Stimulated activated CD8-positive, alpha-beta memory T cell treated with anti-CD3 and anti-CD28 coated beads, Interleukin-4, amount 100 ng/mL, for 4 hours (primary cell): ENCODE measurements at places on chromosomes 7 and 10.

- no peak for DNase-seq
These were observed 66.9 kb downstream of the CFAP46 start for GRCh38 chr10:132875435-132875834.

DNA sequence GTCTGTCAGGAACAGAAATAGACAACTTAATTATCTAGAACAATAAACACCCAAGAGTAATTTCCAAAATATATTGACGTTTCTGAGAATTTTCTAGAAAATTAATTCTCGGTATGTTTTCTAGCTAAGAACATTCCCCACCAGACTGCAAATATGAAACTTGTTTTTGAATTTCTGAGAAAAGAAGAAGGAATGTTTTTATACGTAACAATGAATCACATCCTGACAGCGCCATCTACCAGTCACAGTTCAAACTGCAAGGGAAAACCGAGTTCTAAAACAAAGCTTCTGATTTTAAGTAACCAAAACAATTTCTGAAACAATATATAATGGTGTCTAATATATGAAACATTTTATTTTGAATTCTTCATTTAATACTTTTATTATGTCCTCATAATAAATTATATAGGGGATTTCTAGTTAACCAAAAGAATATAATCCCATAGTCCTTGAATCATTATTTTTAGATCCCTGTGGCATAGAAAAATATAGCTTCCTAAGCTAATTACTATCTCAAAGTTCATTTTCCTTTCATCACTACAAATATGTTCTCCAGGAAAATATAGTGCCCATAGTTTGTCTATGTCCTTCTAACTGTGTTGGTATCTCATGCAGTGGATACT is 34.5 kb upstream of the MEOX2 start:
- DNase-seq = no peak

DNA sequence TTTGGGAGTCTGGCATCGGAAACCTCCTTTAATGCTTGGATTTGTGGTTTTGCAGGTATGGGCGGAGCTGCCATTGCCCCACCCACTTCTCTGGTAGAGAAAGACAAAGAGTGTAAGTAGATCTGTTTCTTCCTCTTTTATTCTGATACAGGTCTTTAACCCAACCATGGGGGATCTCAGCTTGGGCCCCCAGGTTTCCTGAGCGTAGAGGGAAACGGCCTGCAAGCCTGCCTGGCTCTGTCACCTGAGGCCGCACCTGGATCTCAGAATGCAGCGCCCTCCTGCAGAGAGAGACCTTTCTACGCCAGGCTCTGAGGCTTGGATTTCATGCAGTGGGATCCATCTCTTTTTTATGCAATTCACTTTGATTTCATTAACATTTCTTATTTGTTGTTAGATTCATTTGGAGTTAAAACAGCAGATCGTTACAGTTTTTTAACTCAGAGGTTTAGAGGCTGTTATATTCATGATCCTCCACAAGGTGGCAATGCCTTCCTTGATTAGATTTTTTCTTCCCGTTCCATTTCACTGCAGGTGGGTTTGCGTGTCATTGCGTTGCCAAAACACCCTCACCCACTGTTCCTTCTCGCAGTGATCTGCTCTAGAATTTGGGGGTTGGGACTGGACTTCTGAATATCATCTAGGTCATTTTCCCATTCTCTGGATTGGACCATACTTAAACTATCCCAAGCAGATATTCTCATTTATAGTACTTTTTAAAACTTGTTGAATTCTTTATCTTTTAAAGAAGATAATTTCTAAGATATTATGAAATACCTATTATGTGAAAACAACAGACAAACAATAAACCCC is 20.0 kb downstream of the RBM17 start:
- no peak for DNase-seq

GRCh38 chr10:113368666-113369364 is 184.0 kb upstream of the HABP2 start:
- DNase-seq = no peak

DNA sequence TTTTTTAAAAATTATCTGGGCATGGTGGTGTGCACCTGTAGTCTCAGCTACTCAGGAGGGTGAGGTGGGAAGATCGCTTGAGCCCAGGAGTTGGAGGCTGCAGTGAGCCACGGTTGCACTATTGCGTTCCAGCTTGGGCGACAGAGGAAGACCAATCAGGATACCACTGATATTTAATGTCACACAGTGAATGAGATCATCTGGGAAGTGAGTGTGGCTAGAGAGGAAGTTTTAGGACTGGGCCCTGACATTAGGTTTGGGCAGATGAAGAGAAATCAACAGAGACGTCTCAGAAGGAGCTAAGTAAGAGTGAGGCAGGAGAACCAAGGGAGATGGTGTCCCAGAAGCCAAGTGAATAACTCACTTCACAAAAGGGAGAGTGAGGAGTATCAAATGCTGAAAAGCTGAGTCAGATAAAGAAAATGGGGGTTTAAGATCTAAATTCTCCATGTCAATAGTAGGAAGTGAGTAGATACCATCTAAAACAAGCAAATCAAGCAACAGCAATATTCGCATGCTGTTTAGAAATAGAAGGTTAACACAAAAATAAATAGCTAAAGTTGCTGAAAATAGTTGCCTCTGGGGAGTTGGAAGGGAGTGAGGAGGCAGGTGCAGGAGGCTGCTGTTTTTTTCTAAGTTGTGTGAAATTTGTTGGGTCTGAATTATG is 11.5 kb downstream of the PILRA start:
- DNase-seq = no peak

DNA sequence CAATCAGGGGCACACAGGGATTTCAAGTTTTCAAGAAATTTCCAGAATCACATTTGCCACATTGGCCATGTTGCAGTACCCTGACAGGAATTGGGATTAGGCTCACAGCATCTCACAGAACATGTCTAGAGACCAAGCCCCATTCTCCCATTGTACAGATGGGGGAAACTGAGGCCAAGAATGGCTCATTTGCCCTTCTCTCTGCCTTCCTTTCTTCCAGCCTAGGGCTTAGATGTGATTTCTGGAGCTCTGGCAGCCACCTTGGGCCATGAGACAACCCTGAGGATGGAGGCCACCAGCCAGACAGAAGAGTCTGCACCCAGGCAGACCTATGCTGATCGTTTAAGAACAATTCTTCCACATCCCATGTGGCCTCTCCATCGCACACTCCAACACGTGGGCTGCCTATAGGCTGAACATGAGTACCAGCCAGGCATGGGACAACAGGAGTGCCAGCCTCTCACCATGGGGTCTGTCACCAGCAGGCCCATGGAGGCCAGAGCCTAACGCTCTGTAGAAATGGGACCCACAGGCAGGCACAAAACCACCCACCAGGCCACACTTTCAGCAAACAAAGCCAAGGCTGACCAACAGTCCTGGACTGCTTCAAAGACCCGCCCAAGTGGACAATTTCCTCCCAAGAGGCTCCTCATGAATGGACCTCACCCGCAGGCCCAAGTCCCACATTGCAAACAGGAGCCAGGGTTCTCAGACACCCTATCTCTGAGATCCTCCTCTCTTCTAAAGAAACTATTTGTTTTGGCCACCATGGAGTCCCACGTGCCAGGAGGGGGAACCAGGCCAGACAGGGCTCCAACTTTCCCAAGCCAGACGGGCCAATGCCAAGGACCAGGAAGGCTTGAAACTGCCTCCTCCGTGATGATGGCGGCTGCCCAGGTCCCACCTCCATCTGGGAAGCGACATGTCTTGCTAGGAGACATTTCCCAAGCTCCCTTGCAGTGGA is 20.7 kb downstream of the PDGFA start:
- DNase-seq = no peak

DNA sequence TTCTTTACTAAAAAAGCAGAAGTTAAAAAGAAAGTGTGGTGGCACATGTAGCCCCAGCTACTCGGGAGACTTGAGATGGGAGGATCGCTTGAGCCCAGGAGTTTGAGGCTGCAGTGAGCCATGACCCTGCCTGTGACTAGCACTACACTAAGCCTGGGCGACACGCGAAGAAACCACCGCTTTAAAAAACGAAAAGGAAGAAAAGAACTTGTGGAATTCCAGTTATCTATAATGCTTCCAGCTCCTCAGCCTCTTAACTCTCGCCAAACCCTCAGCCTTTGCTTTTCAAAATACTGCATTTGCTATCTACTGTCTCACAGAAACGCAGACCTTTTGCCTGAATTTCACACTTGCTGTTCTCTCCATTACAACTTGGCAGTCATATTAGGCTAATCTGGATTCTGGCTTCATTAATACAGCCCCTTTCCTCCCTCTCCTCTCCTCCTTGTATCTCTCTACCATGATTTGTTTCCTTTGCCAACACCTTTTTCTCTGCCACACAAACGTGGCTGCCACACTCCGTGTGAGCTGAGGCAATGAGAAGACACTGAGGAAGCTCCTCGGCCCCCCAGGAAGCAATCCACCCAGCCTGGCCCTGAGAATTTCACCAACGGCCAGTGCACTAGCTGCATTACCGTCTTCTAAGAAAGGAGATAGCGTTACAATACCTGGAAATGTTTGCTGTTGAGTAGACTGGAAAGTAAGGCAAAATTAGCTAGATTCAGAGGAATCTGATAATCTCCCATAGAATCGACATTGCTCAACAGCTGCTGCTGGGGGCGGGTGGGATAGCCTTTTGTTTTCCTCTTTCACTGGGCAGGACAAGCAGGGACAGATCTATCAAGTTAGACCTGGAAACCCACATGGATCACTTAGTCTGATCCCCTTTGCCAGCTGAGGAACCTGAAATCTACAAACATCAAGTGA is 37.2 kb downstream of the CALML5 start:
- DNase-seq = no peak

DNA sequence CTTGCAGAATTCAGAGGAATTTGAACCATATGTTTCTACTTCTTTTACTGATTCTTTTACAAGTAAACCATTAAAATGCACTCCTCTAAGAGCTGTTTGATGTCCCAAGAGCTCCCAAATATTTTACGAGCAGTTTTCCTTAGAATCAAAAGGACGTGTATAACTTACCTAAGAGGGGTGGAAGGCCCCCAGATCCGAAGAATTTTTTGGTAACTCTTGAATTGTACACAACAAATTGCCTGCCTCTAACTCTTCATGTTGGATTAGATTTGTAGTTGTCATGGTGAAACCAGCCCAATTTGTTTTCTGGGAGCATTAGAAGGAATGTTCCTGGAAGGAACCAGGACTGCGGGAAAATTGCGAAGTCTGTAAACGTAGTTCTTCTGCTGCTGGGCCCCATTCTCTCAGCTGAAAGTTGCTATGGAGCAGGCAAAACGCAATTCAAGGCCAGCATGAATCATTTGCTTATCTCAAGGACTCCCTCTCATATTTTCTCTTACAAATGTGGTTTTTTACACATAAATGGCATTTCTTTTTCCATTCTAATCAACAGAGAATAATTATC is 124.8 kb upstream of the TMEM72 start:
- DNase-seq = no peak

GRCh38 chr10:133245439-133246235 is 8.0 kb downstream of the VENTX start:
- DNase-seq = no peak

- no peak for DNase-seq
These were observed 5.0 kb upstream of the TNRC18 start for GRCh38 chr7:5428478-5429252.

DNA sequence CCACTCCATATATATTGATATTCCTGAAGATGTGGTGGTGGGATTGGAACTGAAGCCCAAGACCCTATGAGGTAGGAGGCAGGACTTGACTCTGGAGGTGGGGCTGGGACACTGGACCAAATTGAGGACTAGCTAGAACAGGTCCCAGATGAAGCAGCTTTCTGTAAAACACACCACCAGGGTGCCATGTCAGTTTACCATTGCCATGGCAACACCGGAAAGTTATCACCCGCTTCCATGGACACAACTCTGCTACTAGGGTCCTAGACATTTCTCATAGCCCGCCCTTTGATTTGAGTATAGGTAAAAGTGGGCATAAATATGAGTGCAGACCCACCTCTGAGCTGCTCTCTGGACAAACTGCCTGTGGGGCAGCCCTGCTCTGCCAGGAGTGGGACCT is 490.5 kb upstream of the PFKP start:
- DNase-seq = no peak

DNA sequence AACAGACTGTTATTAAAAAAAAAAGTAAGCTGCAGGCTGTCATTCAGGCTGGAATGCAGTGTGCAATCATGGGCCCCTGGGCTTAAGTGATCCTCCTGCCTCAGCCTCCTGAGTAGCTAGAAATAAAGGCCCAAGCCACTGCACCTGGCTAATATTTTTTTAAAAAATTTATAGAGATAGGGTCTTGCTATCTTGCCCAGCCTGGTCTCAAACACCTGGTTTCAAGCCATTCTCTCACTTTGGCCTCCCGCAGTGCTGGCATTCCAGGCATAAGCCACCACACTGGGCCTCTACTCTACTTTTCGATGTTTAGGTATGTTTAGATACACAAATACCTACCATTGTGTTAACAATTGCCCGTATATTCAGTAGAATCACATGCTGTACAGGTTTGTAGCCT is 270.4 kb upstream of the PRKCQ start:
- no peak for DNase-seq

DNA sequence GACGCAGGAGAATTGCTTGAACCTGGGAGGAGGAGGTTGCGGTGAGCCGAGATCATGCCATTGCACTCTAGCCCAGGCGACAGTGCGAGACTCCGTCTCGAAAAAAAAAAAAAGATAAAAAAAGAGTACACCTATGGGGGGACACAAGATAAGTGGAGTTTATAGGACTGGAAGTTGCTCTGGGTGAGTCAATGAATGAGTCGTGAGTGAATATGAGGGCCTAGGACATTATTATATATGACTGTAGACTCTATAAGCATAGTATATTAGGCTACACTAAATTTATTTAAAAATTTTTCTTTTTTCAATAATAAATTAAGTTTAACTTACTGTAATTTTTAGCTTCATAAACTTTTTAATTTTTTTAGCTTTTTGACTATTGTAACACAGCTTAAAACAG is 19.4 kb upstream of the SGCE start:
- no peak for DNase-seq

- no peak for DNase-seq
These were observed 148.1 kb upstream of the RSU1 start for GRCh38 chr10:16965344-16965616.

- DNase-seq = no peak
These were observed 30.7 kb downstream of the ST8SIA6 start for GRCh38 chr10:17423632-17424186.

- DNase-seq = no peak
These were observed 22.1 kb downstream of the RAB18 start for GRCh38 chr10:27526242-27526641.

DNA sequence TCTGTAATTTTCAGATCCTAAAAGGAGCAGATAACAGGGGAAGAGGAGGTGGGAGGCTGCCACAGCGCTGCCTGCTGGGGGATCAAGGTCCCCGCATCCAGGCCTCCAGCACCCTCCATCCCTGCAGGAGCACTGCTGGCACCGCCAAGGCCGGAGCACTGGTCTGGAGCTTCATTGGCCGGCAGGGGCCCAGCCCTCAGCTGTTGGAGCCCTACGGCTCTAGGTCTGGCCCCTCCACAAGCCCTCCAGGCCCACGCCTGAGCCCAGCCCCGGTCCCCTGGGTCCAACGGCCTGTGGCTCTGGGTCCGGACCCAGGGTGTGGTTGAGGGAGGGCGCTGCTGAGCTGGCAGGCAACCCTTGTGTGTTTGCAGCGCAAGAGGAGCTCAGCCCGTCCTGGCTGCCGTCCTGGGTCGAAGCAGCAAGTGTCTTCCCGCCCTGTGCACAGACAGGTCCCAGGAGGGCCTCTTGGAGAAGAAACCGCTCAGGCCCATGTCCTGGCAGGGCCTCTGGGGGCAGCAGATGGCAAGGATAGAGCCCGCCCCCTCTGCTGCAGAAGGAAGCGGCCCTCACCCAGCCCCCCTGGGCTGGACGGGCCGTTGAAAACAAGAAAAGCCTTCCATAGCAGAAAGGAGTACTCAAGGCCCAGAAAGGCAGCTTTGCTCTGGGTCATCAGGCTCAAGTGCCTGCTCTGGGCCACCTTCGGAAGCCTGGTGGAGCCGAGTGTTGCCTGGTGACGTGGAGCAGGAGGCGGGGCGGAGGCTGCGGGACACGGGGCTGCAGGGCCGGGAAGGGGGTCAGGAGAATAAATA is 54.3 kb upstream of the TNRC18 start:
- DNase-seq = no peak
